ENCODE measurements at places on chromosomes 6 and 20.

DNA sequence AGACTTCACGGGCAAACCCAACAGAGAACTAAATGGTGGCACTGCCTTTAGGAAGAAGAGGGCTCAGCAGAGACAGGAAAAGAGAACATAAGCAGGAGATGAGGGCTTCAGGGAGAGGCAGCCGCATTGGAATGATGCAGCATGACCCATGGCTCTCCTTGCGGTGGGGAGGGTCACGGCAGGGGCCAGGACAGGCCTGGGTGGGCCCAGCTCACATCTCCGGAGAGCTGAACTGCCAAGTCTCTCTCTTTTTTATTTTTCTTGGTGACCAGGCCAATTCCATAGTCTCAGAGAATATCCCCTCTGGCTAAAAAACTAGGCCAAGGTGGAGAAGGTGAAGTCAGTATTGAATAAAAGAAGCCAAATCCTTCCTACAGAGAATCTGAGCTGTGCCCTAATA is 77.5 kb upstream of the TRAF3IP2 start:
- DNase-seq: no peak

- DNase-seq: no peak
These were observed 8.7 kb downstream of the OSBPL2 start for GRCh38 chr20:62246872-62247652.

GRCh38 chr20:6956056-6956455 is 188.6 kb downstream of the BMP2 start:
- DNase-seq: no peak

DNA sequence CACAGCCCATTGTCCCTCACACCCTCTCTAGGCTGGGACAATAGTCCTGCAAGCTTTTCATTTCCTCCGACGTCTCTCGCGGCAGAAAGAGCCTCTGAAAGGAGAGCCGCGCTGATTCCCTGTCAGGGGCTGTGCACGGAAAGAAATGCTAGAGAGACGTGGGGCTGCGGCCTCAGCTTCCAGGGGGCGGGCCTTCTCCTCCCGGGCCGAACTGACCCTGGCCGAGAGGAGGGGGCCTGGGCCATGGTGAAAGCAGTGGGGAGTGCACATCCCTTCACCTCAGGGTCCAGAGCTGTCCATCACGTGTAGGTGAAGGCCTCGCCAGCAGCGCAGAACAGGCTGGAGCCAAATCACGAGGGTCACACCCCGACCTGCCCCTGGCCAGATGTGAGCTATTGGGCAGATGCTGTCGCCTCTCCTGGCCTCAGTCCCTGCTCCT is 220.4 kb downstream of the TAF4 start:
- DNase-seq: no peak

- no peak for DNase-seq
These were observed 785.2 kb upstream of the FLRT3 start for GRCh38 chr20:15122613-15123012.

- DNase-seq: no peak
These were observed 96.2 kb downstream of the TTLL2 start for GRCh38 chr6:167420858-167421766.

DNA sequence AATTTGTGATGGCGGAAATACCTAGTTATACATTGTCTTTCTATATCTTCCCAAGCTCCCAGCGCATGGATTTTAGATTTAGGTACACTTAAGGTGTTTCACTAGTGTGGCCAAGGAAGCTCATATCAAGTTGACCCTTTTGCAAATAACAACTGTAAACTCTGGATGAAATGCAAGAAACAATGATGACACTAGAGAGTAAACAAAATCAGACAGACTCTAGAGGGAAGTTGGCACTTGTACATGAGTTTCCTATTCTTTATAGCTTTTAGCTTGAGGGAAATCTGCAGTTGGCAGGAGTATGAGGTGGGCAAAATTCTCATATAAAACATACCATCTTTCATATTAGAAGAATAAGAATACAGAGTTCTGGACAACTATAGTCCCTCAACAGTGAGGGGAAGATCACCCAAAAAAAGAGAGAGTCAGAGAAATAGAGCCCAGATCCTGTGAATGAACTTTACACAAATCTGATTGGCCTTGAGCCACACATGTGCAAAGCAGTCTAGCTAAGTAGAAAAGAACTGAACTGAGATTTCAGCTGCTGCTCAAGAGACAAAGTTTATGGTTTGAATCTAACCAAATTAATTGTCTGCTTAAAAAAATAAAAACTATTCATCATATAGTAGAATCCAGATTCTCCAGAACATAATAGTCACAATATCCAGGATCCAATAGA is 26.1 kb downstream of the TXLNB start:
- DNase-seq: no peak

GRCh38 chr20:549722-550496 is 6.3 kb upstream of the CSNK2A1 start:
- no peak for DNase-seq

DNA sequence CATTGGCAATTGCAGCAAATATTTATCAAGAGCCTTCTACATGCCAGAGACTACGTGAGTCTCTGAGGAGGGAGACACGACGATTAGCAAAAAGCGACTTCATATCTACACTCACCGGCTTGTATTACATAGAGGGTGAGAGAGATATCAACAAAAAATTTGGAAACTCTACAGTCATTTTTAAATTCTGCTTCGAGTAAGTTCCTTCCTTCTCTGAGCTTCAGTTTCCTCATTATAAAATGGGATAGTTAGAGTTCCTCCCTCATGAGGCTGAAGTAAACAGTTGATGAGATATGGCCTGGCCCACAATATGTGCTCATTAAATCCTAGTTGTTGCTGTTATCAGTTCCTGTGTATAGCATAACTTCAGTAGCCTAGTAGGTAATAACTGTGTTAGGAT is 64.1 kb upstream of the SIRPA start:
- DNase-seq: no peak

GRCh38 chr6:7998103-7998725 is 66.0 kb downstream of the BLOC1S5 start:
- no peak for DNase-seq

DNA sequence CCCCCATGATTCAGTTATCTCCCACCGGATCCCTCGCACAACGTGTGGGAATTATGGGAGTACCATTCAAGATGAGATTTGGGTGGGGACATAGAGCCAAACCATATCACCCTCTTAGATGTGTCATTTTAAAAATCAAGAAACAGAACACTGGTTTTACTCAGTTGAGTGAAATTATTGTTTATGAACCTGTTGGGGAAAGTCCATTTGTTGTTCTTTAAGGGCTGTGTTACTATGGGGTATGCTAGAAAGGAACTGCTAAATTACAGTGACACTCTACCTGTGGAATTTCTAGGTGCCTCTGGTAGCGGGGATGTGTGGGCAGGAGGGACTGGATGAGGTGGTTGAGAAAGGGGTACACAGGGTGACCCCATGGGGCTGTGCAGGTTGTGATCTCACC is 28.9 kb downstream of the STX11 start:
- DNase-seq: no peak

- no peak for DNase-seq
These were observed 54.5 kb upstream of the RREB1 start for GRCh38 chr6:7053125-7053774.

DNA sequence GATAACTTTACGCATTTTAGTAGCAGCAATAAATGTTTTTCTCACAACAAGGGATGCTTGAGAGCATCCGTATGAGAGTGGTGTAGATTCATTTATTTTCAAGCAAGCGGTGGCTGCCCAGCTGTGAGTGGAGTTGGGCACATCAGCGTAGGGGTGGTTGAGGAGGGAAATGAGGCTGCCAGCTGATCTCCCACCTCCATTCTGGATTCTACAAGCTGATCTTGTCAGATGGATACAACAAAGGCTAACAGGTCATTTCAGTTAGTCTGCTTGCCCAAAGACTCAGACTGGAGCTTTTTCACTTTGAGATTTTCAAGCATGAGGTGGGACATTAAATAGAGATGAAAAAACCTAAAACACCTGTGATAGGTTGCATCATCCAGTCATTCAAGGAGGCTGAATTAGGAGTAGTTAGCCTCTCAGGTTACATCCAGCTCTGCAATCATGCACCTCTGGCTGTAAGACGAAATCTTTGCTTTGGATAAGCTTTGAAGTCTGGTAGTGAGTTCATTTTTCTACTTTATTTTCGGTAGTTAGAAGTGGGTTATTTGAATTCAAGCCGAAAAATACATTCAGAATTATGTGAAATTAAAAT is 1.9 kb upstream of the BACH2 start:
- no peak for DNase-seq
